ENCODE measurements at places on chromosomes 6 and 20.
A peak's percentile ranks its signal among the peaks of the same experiment; 100 is the strongest.

GRCh38 chr6:121607721-121608120, 172.3 kb downstream of the GJA1 start:
- DNase-seq, result no peak

DNA sequence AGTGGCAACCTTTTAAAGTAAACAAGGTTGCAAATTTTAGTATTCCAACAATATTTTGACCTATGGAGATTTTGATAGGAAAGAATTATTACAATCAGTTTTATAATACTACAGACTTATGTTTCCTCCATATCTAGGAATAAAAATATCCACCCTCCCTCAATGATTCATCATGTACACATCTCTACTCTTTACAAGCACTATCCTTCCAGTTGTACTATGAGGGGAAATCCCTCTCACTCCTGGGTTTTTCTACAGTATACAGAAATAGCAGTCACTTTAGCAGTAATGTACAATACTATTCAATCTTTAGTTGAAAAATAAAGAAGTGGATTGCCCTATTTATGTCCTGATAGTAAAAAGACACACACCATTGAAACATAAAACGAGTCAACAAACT, 46.3 kb upstream of the SCML4 start:
- DNase-seq, result peak; percentile 68

DNA sequence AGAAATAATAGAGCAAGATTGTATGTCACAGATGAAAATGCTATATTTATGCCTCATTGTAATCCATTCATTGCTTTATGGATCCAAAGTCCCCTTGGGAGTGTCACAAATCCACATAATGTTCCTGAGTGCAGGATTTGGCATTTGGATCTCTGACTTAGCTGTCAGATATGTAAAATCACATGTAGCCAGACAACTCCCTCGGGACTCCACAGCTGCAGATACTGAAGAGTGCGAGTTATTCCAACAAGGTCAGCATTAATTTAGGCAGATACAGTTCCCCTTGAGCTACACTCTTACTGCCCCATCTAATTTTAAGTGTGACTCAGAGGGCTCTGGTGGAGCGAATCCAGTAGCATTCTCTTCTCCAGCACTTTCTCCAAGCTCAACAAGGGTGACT, 433.2 kb downstream of the CD83 start:
- peak; percentile 45 for DNase-seq

GRCh38 chr6:82588020-82588419, 224.4 kb downstream of the TPBG start:
- DNase-seq, result peak; percentile 8

DNA sequence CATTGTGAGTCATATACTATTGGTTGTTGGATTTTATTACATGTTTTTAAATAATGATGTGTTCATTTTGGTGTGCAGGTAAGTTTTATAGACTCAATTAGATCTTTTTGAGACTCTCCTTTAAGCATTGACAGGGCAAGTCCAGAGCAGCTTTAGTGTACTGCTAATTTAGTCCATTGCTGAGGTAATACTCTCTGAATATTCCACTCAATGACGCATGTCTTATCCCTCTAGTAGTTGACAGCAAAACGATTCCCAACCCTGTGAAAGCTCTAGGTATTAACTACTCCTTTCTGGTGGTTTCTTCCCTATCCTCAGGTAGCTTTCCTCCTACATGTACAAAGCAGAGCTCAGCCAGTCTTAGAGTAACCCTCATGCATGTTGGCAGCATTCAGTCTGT, 373.5 kb upstream of the MAP3K7 start:
- DNase-seq, result no peak

DNA sequence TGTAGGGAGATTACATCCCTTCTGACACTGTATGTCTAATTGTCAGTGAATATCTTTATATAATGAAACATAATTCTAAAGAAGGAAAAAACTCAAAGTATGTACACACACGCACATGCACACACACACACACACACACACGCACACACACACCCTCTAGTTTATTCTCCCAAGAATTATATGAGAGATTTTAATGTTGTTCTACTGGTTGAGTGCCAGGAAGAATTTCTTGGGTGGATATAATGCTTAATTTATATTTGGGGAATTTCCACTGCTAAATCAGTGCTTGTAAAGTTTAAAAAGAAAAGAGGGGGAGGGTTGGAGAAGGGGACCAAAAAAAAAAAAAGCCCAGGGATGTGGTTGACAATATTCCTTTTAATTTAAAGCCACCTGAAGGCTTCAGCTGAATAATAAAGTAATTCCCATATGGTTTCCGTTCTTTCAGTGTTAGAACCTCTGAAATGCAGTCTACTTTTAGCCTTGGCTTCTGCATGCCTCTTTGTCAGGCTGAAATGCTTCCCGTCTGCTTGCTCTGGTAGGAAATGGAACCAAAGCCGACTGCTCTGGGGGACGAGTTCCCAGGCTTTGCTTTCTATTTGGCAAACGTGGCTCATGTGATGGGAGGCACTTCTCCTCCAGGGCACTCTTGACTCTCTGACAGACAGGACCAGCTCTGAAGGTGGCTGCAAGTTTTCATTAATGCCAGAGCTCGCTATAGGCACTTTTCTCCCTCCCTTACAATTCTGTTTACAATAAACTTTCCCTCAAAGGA, 225.4 kb downstream of the PRL start:
- peak; percentile 53 for DNase-seq

DNA sequence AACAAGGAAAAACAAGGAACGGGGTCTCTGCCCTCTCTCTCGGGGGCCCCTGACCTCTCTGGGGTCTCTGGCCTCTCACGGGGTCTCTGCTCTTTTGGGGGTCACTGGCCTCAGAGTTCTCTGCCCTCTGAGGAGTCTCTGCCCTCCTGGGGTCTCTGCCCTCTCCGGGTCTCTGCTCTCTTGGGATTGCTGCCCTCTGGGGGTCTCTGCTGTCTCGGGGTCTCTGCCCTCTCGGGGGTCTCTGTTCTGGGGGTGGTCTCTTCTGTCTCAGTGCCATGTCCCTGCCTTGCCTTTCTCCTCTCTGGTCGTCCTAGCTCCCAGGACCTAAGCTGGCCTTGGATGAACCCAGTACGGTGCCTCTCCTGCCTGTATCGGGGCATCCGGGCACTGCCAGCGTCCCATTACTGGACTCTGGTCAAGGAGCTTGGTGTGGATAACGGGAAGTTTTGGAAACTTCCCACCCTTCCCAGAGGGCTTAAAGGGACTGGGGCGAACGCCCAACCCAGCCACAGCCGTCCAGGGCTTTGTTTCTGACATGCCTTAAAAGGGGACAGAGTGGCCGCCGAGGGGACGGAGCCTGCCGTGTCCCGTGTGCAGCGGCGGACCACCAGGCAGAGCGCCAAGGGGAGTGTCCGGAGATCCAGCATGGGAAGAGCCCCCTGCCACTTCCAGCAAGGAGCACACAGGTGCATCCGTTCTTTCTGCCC, 24.7 kb upstream of the MRGBP start:
- no peak for DNase-seq

GRCh38 chr6:44733868-44734267, 346.4 kb downstream of the CDC5L start:
- no peak for DNase-seq

- no peak for DNase-seq
These were observed 12.3 kb downstream of the PCK1 start for GRCh38 chr20:57573242-57573641.

GRCh38 chr6:101633081-101633480, 239.6 kb downstream of the GRIK2 start:
- no peak for DNase-seq

DNA sequence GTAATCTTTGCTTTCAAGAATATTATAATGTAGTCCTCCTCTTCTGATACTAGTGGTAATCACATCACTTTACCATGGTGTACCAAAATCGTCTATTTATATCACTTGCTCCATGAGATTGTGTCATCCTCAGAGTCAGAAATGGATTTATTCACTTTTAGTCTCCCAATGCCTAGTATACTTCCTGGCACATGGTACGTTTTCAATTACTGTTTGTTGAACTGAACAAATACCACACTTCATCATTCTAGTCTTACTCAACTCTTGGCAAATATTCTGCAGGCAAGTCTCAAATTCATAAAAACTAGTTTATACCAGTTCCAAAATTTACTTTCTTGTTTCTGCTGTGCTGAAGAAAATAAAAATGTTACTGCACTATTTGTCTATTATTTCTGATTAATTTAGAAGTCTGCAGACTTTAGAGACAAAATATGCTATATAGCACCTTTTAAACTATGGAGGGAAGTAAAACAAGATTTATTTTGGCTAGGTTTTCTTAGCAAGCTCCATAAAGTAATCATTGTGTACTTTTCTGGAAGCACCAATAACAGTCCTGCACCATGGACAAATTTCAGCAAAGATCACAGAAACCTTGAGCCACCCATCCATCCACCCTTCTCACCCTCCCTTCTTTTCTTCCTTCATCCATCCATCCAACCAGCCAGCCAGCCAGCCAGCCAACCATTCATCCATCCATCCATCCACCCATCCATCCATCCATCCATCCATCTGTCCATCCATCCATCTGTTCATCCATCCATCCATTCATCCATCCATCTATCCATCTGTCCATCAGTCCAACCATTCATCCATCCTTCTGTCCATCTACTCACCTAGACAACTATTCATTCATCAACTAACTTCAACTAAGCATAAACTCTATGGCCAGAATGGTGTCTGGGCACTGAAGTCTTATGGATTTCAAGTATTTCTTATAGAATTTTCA, 102.1 kb upstream of the STMND1 start:
- DNase-seq, result peak; percentile 74

Data from cardiac fibroblast (primary cell).